GM10248 (cell line): ENCODE measurements at places on chromosomes 3 and 15.
A peak's percentile ranks its signal among the peaks of the same experiment; 100 is the strongest.

- DNase-seq = peak; percentile 37
Observed at GRCh38 chr15:44584162-44584749, 47.3 kb downstream of the EIF3J start.

DNA sequence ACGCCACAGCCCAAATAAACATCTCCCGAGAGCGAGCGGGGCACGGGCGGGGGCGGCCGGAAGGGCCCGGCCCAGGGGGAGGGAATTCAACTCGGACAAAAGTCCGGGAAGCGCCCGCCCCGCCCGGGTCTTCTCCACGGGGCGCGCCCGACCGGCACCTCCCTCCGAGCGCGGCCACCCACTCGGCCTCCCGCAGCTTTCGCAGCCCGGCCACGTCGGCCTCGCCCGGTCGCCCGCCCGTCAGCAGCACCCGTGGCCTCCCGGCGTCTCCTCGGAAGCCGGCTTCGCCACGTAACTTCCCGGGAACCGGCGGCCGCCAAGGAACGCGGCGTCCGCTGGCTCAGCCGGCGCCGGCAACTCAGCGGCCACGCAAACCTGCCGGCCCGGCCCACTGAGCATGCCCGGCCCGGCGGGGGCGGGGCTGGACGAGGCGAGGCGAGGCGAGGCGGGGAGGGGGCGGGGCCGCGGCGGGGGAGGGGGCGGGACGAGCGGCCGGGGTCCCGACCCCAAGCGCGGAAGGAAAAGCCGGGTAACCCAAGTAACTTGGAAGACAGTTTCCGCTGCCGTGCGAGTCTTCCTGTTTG lies at the start of gene TJP1:
TJP1 (minus strand) TSS at position 369 of the 584 bp plus-strand sequence. CDS start 440 bp downstream, outside the sequence.
- no peak for DNase-seq

DNA sequence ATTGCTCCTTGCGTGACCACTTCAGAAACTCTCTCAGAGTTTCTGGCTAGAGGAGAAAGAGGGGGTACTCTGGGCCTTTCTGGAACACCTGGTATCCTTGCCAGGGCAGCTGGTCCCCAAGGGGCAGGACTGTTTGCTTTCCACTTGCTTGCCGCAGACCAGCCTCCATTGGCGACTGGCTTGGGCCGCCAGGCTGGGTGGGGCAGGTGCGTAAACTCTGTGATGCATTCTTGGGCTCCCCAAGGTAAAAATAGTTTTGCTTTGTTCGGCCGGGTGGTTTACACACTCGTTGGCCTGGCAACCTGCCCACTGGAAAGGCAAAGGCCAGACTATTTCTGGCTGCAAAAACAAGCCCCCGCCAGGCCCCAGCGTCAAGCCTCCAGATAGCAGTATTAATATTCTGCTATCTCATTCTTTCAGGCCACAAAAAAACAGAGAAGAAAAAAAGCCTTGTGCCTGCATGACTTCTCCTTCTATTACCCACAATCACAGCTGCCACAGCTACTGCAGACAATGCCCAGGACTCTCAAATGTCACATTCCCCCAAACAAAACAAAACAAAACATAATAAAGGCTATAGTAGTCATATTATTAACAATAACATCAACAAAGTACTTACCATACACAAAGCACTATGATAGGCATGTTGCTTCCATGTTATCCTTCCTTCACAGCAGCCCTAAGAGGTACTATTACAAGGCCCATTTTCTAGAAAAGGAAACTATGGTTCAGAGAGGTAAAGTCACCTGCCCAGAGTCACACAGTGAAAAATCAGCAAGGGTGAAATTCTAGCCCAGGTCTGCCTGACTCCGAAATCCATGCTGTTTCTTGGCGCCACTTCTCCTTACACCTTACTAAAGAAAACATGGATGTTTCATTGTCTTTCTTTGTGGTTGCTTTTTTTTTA lies 14.0 kb upstream of the SSUH2 start:
- DNase-seq = peak; percentile 57

DNA sequence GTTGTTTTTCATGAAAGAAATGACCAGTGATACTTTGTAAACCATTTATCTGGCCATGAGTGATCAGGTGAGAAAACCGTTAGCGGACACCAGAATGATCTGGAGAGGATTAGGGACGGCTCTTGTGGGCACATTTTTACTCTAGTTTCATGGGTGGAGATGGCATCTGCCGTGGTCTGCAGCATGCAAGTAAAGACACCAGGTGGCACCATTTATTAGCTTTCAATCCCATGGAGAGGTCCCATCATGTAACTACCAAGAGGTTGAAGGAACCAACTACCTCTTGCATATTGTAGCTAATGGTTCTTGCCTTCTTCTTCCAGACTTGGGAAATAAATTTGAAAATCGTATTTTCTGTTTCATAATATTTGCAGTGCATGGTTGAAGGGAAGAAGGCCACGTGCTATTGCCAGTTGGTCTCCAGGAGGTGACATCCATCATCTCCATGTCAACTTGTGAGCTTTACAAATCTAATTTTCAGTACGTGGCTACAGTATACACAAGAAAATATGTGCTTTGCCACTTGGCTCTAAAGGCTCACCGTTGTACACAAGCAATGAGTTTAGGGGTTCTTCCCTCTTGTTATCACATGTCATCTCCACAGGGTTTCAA lies 1.5 kb upstream of the MAPKBP1 start:
- peak; percentile 63 for DNase-seq

DNA sequence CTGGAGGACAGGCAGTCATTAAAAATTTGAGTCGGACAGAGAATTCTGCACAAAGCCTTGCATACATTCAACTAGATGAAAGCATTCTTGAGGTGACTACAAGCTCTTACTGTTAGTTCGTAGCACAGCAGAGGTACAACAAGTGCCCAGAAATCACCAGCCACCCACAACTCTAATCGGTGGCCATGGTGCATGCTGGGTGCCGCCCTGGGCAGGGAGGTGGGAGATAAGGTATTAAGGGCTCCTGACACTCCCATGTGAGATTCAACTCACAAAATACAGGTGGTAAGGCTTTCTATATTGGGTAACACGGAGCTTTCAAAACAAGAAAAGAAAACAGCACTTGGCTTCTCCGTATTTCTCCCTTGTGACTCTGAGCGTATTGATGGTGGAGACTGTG lies 66.0 kb downstream of the MEIS2 start:
- no peak for DNase-seq

DNA sequence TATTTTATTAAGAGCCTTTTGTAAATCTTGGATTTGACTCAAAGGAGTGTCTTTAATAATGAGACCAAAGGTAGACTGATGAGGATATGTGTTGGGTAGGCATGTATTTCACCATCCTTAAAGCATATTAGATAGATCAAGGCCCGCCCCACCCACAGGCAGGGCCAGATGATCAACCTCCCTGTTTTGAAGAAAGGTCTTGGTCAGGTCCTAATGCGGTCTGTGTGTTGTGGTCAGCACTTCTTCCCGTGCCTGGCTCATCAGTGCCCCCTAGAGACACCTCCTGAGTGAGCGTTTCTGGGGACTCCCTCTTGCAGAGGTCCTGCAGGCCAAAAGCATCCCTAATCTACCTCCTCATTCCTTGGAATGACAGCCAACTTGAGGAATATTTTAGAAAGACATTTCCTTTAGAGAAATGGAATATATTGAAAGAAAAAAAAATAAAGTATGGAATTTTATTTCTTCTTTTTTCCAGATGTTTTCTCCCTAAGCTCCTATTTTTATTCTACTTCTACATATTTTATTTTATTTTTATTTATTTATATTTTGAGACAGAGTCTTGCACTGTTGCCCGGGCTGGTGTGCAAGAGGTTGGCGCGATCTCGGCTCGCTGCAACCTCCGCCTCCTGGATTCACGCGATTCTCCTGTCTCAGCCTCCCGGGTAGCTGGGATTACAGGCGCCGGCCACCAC lies 6.0 kb downstream of the TM4SF4 start:
- peak; percentile 83 for DNase-seq

- DNase-seq = peak; percentile 28
Observed at GRCh38 chr3:111577798-111578685, 17.1 kb downstream of the ZBED2 start.

DNA sequence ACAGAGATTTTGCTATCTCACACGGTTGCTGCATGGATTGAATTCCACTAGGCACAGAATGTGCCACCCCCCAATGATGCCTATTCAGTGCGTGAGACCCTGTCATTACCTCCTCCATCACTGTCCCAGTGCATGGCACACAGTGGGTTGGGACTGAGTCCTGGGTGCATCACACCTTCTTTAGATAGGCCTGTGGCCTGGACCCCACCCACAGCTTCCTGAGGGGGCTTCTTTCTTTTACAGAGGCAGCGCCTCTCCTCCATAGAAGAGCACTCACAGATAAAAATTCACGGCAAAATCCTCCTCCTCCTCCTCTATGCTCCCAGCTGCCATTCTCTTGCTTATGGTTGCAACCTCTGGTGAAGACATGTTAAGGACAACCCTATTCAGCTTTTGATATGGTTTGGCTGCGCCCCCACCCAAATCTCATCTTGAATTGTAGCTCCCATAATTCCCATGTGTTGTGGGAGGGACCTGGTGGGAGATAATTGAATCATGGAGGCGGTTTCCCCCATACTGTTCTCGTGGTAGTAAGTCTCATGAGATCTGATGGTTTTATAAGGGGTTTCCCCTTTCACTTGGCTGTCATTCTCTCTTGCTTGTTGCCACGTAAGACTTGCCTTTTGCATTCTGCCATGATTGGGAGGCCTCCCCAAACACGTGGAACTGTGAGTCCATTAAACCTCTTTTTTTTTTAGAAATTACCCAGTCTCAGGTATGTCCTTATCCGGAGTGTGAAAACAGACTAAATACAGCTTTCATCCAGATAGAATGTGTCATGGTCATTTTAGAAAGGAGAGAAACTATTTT lies 147.6 kb downstream of the KLF13 start:
- DNase-seq = no peak

- DNase-seq = no peak
Observed at GRCh38 chr3:52756141-52756540, 14.6 kb downstream of the NEK4 start.

GRCh38 chr3:12175844-12176453 lies 17.2 kb upstream of the TIMP4 start:
- peak; percentile 67 for DNase-seq

GRCh38 chr3:172658344-172659245 lies 52.3 kb downstream of the NCEH1 start:
- DNase-seq = no peak

DNA sequence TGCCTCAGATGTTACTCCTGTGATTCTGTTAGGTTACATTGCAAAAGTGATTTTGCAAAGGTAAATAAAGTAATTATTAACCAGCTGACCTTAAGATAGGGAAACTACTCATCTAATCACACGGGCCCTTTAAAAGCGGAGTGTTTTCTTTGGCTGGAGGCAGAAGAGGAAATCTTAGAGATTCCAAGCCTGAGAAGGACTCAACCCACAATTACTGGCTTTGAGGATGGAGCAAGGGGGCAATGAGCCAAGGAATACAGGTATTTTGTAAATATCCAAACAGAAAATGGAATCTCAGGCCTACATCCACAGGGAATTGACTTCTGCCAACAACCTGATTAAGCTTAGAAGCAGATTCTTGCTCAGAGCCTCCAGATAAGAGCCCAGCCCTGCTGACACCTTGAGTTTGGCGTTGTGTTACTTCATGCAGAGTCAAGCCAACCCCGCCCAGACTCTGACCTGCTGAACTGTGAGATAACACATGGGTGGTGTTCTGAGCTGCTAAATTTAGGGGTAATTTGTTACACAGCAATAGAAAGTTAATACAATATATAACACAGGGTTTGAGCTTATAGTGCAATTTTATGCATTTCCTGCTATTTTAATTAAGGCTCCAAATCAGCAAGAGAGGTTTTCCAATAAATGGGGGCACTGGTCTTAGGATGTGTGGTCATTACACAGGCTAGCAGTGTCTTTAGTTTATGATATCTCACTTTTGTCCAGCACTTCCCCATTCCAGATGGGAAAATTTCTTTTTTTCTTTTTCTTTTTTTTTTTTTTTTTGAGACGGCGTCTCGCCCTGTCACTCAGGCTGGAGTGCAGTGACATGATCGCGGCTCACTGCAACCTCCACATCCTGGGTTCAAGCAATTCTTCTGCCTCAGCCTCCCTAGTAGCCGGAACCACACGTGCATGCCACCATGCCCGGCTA lies 19.5 kb downstream of the NFKBIZ start:
- DNase-seq = no peak

- DNase-seq = no peak
Observed at GRCh38 chr3:139339219-139339906, 4.5 kb upstream of the MRPS22 start.

DNA sequence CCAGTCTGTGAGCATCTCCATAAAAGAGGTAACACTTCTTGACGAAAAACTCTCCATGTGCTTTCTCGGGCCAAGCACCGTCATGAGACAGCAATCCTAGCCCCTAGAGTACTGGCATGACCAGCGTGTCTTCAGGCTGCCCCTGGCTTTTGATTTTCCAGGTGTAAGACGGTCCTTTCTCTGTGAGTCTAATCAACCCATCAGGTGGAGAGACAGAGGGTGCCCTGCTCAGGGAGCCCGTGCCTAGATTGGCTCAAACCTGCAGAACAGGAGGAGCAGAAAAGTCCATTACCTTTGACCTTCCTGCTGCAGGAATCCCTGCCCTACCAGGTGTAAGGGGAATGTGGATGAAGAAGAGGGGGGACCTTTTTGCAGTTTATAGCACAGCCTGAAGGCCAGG lies 109.5 kb upstream of the CHRM5 start:
- DNase-seq = no peak

GRCh38 chr15:96403932-96404331 lies 73.4 kb downstream of the NR2F2 start:
- no peak for DNase-seq

DNA sequence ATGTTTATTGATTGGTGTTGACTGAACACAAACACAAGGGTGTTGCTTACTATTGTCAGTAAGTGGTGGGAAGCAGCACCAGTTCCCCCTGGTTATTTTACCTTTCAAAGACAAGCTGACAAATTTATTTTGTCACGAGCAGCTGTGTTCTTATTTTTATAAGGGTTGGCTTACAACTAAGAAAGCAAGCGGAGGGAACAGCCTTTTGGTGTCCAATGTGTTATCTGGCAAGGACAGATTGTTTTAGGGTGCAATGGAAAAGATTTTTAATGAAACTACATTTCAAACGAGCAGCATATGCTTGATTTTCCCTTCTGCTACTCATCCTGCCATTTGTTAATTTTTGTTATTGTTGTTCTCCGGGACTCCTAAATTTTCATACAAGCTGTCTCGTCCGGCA lies 920.6 kb upstream of the CFAP20DC start:
- DNase-seq = no peak

- no peak for DNase-seq
Observed at GRCh38 chr3:160806094-160806493, 50.1 kb downstream of the PPM1L start.

- no peak for DNase-seq
Observed at GRCh38 chr15:40182358-40183029, 21.6 kb downstream of the BUB1B start.

GRCh38 chr3:117019082-117019713 lies 309.6 kb downstream of the TUSC7 start:
- peak; percentile 26 for DNase-seq

GRCh38 chr3:122758877-122759560 lies 34.6 kb downstream of the HSPBAP1 start:
- DNase-seq = no peak
